Hematopoietic multipotent progenitor cell treated with erythropoietin and hydrocortisone succinate and interleukin-3 and kit ligand, for 17 days (in vitro differentiated cells): ENCODE measurements at places on chromosomes 1 and 21.

- DNase-seq = no peak
Measured at GRCh38 chr1:3459051-3459908, 4.8 kb downstream of the ARHGEF16 start.

DNA sequence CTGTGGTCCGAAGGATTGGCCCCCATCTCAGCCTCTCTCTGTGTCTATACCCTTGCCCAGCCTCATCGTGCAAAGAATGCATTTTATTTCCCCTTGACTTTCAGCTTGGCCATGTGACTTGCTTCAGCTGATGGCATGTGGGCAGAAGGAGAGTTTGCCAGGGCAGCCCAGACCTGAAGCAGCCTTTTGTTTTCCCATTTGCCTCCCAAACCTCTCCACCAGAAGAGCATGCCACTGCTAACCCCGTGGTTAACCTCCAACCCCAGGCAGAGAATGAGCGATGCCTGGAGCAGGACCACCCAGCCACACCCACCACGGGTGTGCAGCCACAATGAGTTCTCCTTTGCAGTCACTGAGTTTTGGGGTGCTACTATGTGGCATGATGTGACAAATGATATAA, 136.4 kb downstream of the SETD4 start:
- DNase-seq = no peak

- DNase-seq = no peak
Measured at GRCh38 chr1:212507369-212507768, 74.6 kb downstream of the NENF start.

GRCh38 chr1:6180707-6181311, 688 bp upstream of the CHD5 start:
- no peak for DNase-seq

DNA sequence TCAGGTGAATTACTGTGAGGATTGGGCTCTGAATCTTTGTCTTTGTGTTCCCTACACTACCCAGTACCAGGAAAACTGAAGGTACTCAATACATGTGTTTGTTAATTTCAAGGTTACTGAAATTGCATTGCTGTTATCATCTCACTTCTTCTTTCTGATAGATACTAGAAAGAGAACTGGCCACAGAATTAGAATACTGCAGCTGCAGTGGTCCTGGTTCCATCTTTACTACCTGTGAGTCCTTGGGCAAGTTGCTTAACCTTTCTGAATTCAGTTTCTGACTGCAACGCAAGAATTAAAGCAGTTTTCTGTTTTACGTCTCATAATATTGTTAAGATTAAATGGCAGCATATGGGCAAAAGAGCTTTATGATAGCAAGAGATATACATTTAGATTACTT, 263.5 kb downstream of the LMO4 start:
- no peak for DNase-seq

DNA sequence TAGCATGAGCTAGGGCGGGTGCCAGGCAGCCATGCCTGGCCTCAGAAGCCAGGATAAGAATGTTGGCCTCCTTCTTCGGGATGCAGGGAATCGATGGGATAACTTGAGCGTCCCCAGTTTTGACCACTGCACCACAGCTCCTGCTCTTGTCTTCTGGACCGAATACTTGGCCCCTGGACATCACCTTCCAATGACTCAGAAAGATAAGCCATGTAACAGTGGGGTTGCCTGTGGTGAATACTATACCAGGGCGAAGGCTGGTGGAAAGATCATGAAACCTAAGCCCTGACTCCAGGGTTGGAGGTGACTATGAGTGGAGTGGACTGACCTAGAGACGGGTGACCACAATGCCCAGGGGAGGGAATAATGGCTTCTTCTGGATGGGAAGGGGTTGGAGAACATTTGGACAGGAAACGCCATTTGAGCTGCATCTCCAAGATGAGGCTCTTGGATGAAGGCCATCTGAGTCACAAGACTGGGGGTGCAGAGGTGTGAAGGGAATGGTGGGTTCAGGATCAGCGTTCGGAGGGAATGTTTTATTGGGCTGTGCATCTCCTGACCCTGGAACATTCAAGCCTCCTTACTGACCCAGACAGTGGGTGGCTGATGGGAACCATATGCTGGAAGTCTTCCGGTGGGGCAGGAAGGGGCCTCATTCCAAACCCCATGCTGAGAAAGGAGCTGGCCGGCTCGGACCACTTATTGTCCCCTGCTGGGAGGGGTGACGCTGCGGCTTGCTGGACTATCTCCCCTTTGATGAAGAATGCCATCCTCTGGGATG, 18.5 kb upstream of the KCNE2 start:
- no peak for DNase-seq

DNA sequence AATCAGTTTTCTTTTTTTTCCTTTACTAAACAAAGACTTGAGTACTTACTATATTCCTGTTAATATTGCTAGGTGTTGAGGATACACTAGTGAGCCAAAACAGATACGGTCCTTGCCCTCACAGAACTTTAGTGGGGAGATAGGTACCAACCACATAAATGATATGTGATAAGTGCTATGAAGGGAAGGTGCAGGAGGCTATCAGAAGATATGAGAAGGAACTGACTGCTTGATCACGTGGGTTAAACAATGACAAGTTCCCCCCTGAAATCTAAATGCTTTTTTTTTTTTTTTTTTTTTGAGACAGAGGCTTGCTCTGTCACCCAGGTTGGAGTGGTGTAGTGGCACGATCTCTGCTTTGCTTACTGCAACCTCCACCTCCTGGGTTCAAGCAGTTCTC, 25.0 kb downstream of the RBM15 start:
- DNase-seq = no peak

- no peak for DNase-seq
Measured at GRCh38 chr1:157105988-157106812, 6.6 kb upstream of the ETV3L start.

- no peak for DNase-seq
Measured at GRCh38 chr1:220818421-220819173, 31.9 kb downstream of the MTARC1 start.

- DNase-seq = no peak
Measured at GRCh38 chr1:245440922-245441321, 286.1 kb downstream of the KIF26B start.

- DNase-seq = no peak
Measured at GRCh38 chr1:41687007-41687406, 202.5 kb upstream of the EDN2 start.

DNA sequence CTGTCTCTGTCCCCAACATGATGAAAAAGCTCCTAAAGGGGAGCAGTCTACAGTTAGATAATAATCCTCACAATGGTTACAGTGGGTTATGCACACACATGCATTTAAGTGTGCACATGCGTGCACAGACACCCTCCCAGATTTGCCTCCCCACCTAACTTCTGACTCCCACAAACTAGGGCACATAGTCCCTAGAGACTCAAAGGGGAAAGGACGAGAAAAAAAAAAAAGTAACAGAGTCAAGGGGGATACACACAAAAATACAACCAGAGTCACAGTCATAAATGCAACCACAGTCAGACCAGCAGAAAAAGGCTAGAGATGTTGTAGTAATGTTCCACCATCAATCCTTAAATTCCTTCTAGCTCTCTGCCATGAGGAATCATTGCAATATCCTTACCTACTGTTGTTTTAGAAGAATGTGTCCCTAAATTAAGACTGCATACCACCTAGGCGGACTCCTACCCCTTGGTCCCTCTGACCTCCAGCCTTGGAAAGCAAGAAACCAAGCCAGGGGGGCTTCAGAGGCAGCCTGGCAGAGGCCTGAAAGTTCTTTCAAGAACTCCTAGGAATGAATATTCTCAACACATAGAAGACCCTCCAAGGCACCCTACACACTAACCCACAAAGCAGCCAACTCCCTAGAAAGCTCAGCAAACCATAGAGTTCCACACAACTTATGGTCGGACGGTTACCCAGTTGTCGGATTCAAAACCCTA, 1.3 kb downstream of the CRTC2 start:
- no peak for DNase-seq

DNA sequence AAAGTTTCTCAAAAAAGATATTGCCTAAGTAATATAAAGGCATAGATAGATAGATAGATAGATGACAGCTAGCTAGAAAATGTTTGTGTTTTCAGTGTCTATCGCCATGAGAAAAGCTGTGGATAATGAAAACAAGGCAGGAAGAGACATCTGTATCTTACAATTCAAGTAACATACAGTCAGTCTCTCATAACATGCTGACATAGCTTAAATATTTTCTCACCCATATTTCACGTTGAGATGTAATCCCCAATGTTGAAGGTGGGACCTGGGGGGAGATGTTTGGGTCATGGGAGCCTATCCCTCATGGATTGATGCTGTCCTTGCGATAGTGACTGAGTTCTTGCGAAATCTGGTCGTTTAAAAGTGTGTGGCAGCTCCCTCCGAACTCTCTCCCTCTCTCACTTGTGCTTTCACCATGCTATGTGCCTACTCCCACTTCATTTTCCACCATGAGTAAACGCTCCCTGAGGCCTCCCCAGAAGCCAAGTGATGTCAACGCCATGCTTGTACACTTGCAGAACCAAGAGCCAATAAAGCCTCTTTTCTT, 856.8 kb upstream of the ADAMTS5 start:
- DNase-seq = no peak

GRCh38 chr1:50112193-50112592, 3.5 kb downstream of the ELAVL4 start:
- no peak for DNase-seq

- DNase-seq = no peak
Measured at GRCh38 chr1:111483166-111483565, 9.4 kb downstream of the C1orf162 start.
